Activated CD4-positive, alpha-beta T cell treated with anti-CD3 and anti-CD28 coated beads for 24 hours (primary cell): ENCODE measurements at places on chromosomes 5 and 9.

DNA sequence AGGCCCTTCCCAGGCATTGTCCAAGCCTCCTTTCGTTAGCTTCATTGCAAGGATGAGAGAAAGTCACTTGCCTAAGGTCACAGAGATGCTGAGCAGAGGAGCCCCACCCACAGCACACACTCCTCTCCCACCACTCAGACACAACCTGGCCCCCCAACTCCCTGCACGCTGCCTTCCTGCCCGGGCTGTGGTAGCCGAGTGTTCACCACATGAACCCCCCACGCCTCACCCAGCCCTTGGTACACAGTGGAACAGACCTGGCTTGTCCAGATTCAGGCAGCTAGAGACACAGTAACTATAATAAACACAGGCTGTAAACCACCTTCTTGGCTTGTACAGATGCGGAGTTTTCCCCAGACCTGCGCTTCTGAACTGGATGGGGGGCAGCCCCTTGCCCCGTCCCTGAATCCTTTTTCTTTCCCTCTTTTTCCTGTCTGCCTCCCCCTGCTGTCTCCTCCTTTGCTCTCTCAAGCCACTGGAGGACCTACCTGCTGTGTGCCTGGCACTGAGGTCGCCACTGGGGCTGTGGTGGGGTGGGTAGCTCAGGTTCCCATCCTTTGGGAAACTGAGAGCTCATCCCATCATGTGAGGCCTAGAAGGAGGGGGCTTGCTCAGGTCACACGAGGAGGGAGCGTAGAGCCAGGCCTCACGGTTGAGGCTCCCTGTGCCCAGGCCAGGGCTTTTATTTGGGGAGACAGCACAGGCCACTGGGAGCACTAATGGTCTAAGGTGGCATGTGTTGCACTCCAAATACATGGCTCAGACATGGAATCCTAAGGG lies 55.7 kb upstream of the SYNPO start:
- no peak for DNase-seq

GRCh38 chr5:14068136-14068535 lies 75.0 kb upstream of the TRIO start:
- no peak for DNase-seq

GRCh38 chr5:169099801-169100734 lies 200.9 kb downstream of the SLIT3 start:
- DNase-seq = no peak

DNA sequence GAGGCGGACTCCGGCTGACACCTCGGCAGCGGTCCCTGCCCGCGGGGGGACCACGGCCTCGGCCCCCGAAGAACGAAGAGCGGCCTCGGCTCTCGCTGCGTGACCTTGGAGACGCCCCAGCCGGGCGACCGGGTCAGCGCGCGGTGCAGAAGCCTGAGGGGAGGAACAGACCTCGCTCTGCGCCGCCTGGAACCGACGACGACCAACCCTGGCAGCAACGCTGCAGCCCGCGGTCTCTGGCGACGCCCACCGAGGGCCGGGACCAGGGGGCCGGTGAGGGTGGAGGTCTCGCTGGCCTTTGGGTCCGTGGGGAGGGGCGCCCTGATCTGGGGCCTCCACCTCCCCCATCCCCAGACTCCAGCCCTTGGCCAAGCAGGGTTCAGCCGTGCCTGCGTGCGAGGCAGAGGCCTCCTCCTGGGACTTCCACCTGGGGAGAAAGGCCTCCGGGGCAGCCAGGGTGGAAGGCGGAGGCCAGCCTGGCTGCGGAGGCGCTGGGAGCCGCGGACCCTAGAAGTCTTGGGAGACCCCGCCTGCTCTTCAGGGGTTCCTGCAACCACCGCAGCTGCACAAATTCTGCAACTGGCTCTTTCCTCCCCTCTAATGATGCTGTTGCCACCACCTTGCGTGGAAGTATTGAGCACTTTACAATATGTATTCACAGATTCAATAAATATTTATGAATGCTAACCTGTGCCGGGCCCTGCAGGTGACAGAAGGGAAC lies 44.3 kb upstream of the SLC12A7 start:
- DNase-seq = no peak

DNA sequence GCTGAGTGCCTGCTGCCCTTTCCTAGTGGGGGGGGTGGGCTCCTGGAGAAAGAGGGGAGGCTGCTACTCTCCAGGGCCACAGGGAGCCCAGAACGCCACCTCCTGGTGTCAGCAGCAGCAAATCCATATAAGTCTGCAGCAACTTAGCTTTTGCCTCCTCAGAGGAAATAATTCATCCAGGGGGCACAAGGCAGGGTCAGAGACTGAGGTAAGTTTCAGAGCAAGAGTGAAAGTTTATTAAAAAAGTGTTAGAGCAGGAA lies 4.0 kb upstream of the CLPTM1L start:
- DNase-seq = no peak

DNA sequence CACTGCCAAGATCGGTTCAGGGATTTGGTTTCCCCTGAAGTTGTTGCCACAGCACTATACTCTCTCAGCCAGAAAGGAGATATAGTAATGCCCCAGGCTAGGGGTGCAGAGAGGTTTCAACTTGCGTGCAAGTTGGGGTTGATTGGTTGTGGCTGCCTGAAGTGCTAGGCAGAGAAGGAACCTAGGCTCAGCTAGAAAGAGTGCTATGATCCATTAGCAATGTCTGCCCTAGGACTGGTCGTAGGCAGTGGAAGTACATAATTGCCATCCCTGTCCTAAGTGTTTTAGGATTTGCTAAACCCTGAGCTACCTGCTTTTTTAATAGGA lies 136.6 kb upstream of the SMIM23 start:
- no peak for DNase-seq

GRCh38 chr5:57276353-57276752 lies 102.5 kb downstream of the GPBP1 start:
- DNase-seq = no peak

DNA sequence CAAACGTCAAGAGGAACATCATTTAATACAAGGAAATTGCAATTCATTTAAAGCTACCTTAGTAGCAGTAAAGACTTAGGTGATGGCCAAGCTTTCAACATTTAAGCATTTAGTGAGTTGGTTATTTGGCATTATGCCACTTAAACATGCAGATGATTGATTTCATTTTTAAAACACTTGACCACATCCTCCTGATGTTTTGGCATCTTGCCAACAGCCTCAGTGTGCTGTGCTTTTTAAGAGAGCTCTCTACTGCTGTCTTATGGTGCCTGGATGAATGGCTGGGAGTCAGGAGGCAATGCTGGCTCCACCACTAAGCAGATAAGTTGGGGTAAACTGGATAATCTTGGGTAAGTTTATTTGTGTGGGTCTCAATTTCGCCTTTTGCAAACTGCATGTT lies 364.5 kb downstream of the MAN2A1 start:
- peak; percentile 23 for DNase-seq

- no peak for DNase-seq
Measured at GRCh38 chr9:68836788-68837187, 131.7 kb downstream of the PIP5K1B start.

DNA sequence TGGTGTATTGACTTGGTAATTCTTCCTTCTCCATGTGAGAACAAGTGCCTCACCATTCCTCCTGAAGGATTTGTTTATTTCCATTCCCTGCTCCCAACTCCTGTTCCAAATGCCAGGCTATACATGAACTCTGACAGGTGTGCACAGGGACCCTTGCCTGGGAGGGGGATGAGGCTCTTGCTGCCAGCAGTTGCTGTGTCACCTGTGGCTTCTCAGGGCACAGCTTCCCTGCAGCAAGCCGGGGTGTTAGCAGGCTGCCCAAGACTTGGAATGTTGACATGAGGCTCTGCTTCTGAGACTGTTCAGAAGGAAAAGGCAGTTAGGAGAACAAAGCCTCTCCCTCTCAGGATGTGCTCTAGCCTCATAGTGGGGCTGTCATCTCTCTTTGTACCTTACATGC lies 131.3 kb downstream of the DOCK2 start:
- DNase-seq = no peak

DNA sequence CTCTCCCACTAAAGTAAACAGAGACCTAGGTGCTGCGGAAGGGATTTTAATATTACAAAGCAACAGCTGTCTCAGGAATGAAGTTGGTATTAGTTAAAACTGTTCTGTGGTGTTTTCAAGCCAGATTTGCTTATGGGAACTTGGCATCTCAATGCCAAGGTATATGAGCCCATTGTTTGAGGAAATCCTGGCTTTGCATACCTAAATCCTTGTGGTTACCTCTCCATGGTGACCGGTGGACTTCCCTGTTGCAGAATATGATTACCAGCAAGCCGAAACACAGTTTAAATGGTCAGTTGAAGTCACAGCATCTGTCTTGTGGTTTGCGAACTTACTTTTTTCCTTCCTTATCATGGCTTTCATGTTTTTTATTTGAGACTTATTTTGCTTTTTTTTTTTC lies 62.3 kb upstream of the TXNDC8 start:
- DNase-seq = no peak

- no peak for DNase-seq
Measured at GRCh38 chr5:75363726-75364495, 26.9 kb downstream of the HMGCR start.

DNA sequence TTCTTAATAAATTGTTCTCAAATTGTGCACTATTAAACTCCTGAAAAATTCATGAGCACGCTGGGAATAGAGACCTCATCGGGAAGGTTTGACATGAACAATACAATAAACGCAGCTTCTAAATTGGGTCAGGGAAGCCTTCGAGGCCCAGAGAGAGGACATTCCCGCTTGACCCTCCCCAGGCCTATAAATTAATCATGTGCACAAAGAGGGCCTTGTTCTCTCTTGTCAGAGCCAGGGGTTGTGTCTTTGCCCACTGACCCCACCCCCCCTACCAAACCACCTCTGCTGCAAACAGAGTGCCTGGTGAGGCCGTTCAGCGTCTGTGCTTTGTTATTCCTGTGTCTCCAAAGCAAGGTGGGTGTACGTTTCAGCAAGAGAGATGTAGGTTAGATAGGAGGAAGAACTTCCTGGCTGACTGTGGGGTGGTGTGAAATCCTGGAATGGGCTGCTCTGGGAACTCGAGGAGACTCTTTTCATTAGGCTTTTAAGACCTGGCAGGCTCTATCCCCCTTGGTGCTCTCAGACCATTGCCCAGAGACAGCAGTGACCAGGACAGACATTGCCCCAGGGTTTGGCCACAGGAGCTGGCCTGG lies 18.2 kb upstream of the DAB2IP start:
- no peak for DNase-seq

- DNase-seq = no peak
Measured at GRCh38 chr9:91915524-91916263, 34.3 kb downstream of the ROR2 start.

GRCh38 chr9:4197548-4197947 lies 102.3 kb downstream of the GLIS3 start:
- no peak for DNase-seq

DNA sequence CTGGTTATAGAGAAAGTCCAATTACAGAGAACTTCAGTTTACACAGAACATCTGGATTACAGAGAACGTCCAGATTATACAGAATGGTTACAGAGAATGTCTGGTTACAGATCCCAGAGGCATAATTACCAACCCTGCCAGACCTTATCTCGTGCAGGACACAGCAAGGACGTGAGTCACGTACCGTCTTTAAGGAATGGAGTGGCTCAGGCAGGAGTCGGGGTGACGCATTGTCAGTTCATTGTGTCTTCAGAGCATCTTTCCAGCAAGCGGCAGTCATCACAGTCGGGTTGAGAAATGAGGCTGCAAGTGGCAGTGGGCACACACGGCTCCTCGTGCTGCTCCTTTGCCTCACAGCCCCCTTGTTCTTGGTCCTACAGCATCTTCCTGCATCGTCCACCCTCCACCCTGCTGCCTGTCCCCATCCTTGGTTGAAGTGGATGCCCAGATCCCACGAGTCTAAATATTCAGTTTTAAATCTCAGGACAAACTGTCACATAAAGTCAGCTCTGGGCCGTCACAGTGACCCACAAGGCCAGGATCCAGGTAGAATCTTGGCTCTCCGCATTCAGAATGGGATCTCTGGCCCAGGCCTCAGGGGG lies 30.0 kb upstream of the SLC6A19 start:
- DNase-seq = no peak

DNA sequence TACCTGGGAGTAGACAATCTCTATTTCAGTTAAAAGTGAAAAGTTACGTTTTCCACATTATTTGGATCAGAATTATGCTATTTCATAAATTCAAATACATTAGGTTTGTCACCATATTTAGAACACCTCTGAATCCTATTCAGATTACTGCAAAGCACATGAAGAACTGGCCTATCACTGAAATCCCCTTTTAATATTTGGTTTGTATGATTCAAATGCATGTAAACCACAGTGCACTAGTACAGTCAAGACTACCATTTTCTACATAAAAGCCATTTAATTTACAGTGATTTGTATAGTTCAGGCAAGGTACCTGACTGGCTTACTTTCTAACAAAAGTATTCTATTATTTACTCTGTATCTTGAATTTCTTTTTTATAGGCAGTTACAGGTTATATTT lies 212.5 kb downstream of the MEF2C start:
- DNase-seq = no peak
